Bone marrow (tissue), 2 donors: ENCODE measurements at places on chromosomes 1 and 21.

- no peak for DNase-seq
Observed at GRCh38 chr1:221845650-221846371, 103.9 kb upstream of the DUSP10 start.

DNA sequence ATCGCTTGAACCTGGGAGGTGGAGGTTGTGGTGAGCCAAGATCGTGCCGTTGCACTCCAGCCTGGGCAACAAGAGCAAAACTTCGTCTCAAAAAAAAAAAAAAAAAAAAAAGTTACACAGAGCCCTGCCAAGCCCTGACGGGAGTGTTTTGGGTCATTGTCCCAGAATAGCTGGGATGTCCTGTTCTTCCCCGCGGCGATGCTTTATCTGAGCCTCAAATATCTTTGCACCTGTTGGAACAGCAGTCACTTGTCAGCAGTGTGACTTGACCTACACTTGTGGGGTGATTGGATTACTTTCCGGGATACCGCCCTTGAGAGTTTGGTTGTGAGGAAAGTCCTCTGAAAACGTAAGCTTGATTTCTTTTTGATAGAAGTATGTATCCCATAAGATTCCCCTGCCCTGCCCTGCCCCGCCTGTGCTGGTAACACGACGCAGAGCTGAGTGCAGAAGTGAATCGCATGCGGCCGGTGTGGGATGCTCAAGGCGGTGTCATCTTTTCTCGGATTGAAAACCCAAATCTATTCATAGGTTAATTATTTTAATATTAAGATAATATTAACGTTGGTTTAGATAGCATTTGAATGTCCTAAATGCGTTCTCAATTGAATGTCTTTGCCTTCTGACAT is 50.9 kb downstream of the PCNT start:
- DNase-seq: no peak

GRCh38 chr1:112605633-112606327 is 13.2 kb downstream of the ST7L start:
- DNase-seq: no peak

GRCh38 chr1:172351754-172352161 is 68.7 kb upstream of the C1orf105 start:
- DNase-seq: no peak

- DNase-seq: peak; percentile 71
Observed at GRCh38 chr1:25819491-25820246, at the start of gene MTFR1L. TSS of gene MTFR1L (plus strand) at chr1:25819954. CDS start at chr1:25823105, 3,151 bp downstream.

- DNase-seq: peak; percentile 40
Observed at GRCh38 chr1:27388337-27389005, 4.0 kb upstream of the GPR3 start.

DNA sequence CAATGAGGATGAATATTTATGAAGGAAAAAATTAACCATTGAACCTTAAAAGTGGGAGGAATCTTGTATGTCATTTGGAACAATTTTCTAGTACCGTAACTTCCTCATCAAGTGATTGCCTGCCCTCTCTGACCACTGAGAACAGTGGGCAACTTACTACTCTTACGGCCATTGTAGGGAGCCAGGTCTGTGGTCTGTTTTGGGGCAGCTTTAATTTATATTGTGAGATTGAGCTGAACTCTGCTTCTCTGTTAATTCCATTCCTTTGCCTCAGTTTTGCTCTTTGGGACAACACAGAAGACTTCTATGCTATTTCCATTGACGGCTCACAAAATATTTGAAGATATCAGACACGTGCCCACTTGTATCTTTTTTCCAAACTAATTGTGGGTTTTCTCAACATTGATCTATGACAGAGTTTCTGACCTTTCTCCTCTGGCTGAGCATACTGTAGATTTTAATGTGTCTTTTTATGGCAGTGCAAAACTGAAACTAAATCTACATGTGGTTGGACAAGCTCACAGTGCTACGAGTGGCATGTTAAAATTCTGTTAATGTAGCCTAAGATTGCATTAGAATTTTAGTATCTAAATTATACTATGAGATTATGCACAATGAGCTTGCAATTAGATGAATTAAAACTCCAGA is 27.8 kb upstream of the ZNF281 start:
- DNase-seq: no peak

DNA sequence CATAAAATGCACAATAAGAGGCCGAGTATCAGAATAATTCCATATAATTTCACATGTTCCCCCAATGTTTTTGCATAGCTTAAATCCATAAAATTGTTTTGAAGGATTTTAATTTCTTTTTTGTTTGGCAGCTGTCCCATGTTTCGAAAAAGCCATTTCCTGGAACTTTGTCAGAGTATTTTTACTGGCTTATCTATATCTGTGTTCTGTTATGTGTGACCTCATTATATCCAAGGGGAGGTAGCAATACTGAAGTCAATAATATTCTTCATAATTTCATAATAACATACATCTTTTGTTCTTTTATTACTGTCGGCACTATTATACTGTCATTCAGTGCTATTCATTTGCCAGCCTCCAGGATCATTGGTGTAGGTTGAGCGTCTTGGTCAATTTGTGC is 9.4 kb upstream of the BACH1 start:
- no peak for DNase-seq

DNA sequence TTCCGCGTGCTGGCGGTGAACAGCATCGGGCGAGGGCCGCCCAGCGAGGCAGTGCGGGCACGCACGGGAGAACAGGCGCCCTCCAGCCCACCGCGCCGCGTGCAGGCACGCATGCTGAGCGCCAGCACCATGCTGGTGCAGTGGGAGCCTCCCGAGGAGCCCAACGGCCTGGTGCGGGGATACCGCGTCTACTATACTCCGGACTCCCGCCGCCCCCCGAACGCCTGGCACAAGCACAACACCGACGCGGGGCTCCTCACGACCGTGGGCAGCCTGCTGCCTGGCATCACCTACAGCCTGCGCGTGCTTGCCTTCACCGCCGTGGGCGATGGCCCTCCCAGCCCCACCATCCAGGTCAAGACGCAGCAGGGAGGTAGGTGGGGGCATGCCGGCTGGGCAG is 58.8 kb upstream of the KDM4A start:
- no peak for DNase-seq

GRCh38 chr1:46461017-46461808 is 28.4 kb upstream of the DMBX1 start:
- DNase-seq: no peak

GRCh38 chr1:228684607-228685006 is 50.7 kb upstream of the RHOU start:
- DNase-seq: no peak

- DNase-seq: no peak
Observed at GRCh38 chr1:104746994-104747393, 997.3 kb downstream of the AMY1C start.

GRCh38 chr1:231693361-231694074 is 66.9 kb downstream of the DISC1 start:
- DNase-seq: no peak

DNA sequence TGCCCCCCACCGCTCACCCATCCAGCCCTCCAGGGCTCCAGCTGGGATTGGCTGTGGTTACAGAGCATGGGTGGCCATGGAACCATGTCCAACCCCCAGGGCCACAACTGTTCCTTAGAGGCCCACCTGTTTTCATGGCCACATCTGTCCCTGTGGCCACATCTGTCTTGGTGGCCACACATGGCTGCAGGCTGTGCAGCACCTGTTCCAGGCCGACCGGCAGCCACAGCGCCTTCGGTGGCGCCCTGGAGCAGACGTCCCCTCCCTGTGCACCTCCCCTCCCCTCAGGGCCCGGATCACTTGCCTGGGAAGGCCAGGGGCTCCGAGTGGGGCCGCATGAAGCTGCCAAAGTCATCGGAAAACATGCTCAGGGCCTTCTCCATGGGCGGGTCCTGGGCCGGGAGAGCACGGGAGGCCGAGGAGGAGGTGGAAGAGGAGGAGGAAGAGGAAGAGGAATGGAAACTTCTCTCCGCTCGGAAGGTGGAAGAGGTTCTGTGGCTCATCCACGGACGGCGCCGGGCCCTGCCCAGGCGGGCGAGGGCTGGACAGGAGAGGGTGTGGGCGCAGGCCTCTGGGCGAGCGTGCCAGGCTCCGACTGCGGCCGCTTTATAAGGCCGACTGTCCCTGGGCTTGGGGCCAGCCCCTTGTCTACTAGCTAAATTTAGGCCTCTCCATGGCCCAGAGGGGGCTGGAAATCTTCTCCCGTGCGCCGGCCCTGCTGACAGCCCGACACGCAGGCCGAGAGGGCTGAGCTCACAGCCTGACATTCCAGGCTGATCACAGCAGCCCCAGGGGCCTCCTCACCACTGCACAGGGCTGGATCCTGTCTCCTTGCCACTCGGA is at the start of gene HSPB7:
HSPB7 (minus strand) TSS at position 583 of the 843 bp plus-strand sequence; CDS start at position 503, 80 bp downstream.
- DNase-seq: no peak

DNA sequence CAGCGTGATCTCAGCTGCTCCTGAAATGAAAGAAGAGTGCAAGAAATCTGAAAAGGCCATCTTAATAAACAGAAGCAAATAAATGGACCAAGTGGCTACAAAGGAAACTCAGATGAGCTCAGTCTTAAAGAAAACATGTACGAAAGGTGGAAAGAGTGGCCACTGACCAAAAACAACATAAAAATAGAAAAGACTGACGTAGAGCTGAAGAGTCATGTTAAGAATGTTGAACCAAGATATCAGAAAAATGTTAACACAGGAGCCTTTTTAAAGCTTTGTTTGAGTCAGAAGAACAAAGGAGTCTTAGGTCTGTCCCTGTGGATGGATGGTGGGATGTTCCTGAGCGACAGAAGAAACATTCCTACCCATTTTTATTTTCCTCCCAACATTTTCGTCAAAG is 30.8 kb upstream of the ZNF648 start:
- no peak for DNase-seq

DNA sequence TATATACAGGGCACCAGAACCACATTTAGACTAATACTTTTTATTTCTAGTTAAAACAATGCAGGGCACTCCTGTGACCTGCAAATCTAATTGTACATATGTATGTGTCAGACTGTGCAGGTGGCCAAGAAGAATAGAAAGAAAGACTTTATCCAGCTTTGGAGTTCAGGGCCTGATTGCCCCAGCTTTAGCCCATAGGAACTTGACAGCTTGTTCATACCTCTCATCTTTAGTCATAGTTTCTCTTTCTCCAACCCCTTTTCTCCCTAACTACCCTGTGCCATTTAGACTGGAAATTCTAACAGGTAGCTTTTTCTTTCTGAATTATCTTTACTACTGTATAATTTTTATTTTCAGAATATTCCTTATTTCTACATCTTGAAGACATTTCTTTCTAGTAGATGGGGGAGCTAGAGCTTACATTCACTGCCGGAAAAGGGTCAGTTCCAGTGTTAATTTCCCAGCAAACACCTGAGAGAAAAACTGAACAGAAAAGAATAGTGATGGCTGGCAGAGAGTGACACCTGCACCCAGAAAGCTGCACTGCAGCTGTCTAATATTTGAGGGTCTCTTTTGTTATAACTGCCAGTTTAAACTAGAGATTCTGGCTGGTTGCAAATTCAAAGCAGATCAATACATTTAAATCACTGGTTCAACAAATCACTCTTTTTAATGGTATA is 8.4 kb downstream of the YBX1 start:
- no peak for DNase-seq

DNA sequence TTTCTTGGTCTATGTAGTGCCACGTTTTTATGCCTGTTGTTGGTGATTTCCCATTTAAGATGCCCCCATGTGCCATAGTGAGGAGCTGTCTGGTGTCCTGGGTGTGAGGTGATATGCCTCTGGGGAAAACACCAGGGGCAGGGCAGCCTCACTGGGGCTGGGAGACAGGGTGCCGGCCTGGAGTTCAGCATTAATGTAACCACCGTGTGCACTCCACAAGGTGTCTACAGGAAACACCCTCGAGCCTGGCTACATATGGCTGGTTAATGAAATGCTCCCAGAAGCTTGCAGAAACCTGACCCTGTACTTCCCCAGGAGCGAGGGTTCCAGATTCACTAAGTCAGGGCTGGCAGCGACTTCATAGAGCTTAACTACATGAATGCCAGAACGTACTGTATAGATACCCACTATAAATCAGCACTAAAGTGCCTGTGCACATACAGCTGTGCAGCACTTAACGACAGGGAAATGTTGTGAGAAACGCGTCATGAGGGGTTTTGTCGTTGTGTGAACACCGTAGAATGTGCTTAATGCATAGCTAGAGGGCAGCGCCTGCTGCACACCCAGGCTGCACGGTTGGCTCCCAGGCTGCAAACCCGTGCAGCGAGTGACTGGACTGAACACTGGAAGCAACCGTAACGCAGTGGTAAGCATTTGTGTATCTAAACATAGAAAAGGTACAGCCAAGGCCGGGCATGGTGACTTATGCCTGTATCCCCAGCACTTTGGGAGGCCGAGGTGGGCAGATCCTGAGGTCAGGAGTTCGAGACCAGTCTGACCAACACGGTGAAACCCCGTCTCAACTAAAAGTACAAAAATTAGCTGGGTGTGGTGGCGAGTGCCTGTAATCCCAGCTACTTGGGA is 10.4 kb downstream of the TFF2 start:
- no peak for DNase-seq

DNA sequence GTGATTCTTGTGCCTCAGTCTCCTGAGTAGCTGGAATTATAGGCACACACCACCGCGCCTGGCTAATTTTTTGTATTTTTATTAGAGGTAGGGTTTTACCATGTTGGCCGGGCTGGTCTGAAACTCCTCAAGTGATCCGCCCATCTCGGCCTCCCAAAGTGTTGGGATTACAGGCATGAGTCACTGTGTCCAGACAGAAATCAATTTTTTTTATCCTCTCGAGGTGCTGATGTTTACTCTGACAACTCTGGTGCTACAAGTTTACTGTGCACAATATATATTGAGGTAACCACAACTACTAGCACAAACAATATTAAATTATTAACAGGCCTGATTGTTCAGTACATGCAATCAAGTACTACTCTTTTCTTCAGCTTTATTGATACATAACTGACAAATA is 39.7 kb downstream of the F13B start:
- DNase-seq: no peak

DNA sequence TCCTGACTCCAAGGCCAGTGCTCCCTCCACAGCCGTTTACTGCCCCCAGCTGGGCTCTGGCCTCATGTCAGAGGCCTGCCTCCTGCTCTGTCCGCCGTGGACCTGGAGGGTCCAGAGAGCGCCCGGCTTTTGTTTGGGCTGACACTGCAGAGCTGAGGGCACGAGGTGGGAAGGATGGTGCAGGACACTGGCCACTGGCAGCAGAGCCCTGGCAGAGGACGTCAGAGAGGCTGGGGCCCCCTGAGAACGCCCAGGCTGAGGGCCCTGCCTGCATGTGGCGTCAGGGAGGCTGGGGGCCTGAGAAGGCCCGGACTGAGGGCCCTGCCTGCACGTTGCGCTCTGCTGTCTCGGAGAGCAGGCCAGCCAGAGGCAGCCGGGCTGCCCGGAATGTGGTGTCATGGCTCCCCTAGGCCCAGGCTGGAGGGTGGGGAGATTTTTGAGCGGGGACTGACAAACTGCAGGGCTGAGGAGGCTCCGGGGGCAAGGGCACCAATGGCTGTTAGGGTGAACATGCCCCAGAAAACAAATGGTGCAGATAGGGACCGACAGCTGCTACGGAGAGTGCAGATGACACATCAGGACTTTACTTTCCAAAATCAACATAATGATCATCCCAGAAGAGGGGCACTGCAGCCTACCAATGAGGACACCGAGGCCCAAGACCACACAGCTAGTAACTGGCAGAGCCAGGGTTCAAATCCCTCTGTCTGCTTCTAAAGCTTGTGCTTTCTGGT is 31.7 kb downstream of the SLC66A1 start:
- DNase-seq: no peak

- DNase-seq: no peak
Observed at GRCh38 chr1:234369784-234370183, 3.5 kb upstream of the COA6 start.
